ENCODE measurements at places on chromosomes 3 and 15.

DNA sequence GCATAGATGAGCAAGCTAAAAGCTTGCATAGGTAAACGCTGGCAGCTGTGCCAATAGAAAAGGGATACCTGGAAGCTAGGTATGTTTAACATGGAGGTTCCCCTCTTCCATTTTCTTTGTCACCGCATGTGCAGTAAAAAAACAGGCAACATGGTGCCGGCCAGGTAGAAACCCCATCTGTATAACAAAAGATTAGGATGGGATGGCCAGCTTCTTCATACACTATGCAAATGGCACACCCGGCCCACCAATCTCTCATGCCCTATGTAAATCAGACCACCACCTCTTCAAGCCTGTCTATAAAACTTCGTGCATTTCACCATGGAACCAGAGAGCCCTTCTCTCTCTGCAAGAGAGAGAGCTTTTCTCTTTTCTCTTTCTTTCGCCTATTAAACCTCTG lies 224.3 kb upstream of the P2RY1 start:
- no peak for DNase-seq

GRCh38 chr3:16704941-16705340 lies 99.7 kb upstream of the DAZL start:
- DNase-seq, result no peak

GRCh38 chr3:29898171-29898965 lies 617.5 kb downstream of the RBMS3 start:
- DNase-seq, result no peak

- DNase-seq, result no peak
These were observed 12.0 kb downstream of the PLSCR1 start for GRCh38 chr3:146532406-146532805.

GRCh38 chr3:105996781-105997180 lies 128.0 kb upstream of the CBLB start:
- DNase-seq, result no peak

- no peak for DNase-seq
These were observed 93.6 kb upstream of the CFAP20DC start for GRCh38 chr3:59143447-59143846.

DNA sequence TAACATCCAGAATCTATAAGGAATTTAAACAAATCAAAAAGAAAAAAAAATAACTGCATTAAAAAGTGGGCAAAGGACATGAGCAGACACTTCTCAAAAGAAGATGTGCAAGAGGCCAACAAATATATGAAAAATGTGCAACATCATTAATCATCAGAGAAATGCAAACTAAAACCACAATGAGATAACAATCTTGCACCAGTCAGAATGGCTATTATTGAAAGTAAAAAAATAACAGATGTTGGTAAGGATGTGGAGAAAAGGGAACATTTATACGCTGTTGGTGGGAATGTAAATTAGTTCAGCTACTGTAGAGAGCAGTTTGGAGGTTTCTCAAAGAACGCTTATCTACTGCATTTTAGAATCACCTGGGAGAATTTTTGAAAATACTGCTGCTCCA lies 186.1 kb downstream of the OTOL1 start:
- DNase-seq, result no peak
